ENCODE measurements at places on chromosomes 3 and 15.
A peak's percentile ranks its signal among the peaks of the same experiment; 100 is the strongest.

- DNase-seq, result no peak
- no peak overlapping the region for H3K27ac ChIP-seq
- peaks cover 24% of the 10 kb centered on the region for H3K4me1 ChIP-seq
- H3K36me3 ChIP-seq, result no peaks in the 10 kb centered on the region
These were observed 2.1 kb downstream of the MYD88 start for GRCh38 chr3:38140326-38141172.

GRCh38 chr15:68781766-68782588 is 38.7 kb downstream of the ANP32A start:
- no peak overlapping the region for H3K4me3 ChIP-seq
- H3K36me3 ChIP-seq, result no peaks in the 10 kb centered on the region
- peak; percentile 84 for DNase-seq
- H3K27ac ChIP-seq, result peak overlapping the region; percentile 59
- no peaks in the 10 kb centered on the region for H3K27me3 ChIP-seq

- H3K27ac ChIP-seq, result no peak overlapping the region
- H3K27me3 ChIP-seq, result no peaks in the 10 kb centered on the region
- peaks cover 7% of the 10 kb centered on the region for H3K4me1 ChIP-seq
- H3K36me3 ChIP-seq, result peaks cover 24% of the 10 kb centered on the region
- DNase-seq, result no peak
These were observed 53.1 kb downstream of the BOC start for GRCh38 chr3:113264283-113265131.

DNA sequence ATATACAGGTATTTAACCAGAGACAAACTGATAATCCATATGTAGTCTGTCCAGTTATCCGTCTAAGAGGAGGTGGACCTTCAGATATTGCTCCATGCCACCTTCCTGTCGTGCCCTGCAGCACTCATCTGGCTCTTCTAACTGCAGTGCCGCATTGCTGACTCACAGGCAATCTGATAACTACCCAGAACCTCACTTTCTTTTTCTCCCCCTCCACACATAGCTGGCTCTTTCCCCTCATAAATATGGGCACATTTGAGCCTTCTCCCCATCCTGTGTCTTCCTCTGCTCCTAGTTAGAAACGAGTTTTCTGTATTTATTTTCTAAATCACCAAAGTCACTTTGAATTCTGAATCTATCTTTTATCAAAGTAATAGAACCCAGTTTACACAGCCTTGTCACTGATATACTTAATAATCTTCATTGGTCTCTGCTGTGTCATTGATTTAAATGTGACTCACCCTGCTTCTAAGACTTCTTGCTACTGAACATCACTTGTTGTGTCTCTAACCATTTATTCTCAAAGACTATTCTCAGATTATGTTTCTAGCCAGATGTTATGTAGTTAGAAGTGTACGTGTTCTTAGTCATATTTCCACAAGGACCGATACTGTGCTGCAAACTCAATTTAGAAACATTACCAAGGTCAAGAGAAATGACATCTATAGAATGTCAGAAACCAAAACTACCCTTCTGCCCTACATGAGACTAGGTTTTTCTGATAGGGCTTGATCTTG is 17.4 kb upstream of the KCNMB2 start:
- no peak overlapping the region for H3K27ac ChIP-seq
- H3K4me1 ChIP-seq, result no peaks in the 10 kb centered on the region
- no peak overlapping the region for H3K4me3 ChIP-seq
- H3K36me3 ChIP-seq, result no peaks in the 10 kb centered on the region

DNA sequence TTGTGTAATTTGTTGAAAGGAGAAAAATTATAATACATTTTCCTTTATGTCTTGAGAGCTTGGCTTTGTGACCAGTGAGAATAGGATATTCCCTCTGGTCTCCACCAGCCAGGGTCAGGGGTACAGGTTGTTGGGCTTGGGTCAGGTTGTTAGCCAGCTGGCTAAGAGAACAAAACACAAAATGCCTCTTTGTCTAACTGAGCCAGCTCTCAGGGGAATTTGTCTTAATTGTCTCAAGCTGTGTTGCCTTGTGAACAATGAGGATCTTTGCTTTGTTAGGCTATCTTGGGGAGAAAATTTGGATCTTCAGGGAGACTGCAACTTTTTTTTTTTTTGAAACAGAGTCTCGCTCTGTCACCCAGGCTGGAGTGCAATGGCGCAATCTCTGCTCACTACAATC is 17.7 kb upstream of the GK5 start:
- H3K27ac ChIP-seq, result no peak overlapping the region
- H3K4me3 ChIP-seq, result no peak overlapping the region
- H3K4me1 ChIP-seq, result no peaks in the 10 kb centered on the region
- no peak for DNase-seq
- H3K36me3 ChIP-seq, result no peaks in the 10 kb centered on the region

All from heart left ventricle (tissue), 16 donors.